ENCODE measurements at places on chromosomes 12 and 14.

GRCh38 chr14:93090826-93091555 is 24.7 kb downstream of the ITPK1 start:
- no peak for DNase-seq

GRCh38 chr14:75979071-75979571 is 2.7 kb downstream of the TGFB3 start:
- DNase-seq: no peak

GRCh38 chr12:94304566-94305061 is 155.1 kb downstream of the CEP83 start:
- no peak for DNase-seq

DNA sequence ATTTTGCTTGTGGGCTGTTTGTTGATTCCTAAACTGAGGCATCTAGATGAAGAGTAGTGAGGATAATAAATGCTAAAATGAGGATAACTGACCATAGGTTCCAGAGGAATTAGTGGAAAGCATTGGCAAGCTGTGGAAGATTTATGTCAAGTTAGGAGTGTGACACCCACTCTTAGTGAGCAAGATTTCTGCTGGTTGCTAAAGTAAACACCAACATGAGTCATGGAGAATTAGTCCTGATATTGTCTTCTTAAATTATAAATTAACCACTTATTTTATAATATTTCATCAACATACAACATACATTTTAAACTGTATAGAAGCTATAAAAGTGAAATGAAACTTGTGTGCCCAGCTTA is 328.2 kb downstream of the RPL10L start:
- no peak for DNase-seq

- no peak for DNase-seq
These were observed 4.5 kb upstream of the SLC7A8 start for GRCh38 chr14:23187925-23188324.

- DNase-seq: no peak
These were observed 36.6 kb downstream of the DCAF4 start for GRCh38 chr14:72962829-72963312.

DNA sequence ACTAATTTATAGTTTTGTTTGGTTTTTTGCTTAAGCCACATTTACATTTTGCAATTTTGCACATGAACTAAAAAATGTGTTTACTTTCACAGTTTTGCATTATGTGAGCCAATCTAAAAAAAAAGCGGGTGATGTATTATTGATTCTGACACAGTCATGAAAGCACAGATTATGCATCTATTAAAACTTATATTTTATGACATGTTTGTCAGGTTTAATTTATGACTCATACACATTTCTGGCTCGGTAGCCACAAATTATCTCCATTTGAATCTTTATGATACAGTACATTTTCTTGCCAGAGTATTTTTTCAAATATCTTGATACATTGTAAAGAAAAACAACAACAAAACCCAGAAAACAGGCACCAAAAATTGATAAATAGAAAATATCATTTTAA is 280.4 kb upstream of the GRIP1 start:
- DNase-seq: no peak

DNA sequence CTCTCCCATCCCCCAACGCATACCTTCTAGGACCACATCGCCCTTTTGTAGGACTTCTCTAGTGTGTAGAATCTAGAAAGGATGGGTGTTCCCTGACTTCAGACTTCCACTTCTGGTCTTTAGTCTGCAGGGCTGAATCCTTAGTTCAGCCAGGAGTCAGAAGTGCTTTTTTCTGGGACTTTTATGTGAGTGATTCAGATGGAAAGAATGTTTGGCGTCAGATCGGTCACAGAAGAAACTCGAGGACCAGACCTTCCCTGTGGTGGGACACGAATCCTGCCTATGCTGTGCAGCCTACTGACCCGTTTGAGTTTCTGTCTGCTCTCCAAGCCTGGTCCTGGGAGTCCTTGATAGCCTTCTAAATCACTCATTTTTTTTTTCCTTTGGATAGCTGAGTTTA is 165.4 kb upstream of the SSTR1 start:
- no peak for DNase-seq

- DNase-seq: no peak
These were observed 70.6 kb upstream of the ARHGAP5 start for GRCh38 chr14:32006263-32007110.

GRCh38 chr12:46244997-46245396 is 23.8 kb downstream of the SLC38A1 start:
- DNase-seq: no peak

GRCh38 chr14:58560208-58560607 is 77.6 kb upstream of the DACT1 start:
- no peak for DNase-seq

DNA sequence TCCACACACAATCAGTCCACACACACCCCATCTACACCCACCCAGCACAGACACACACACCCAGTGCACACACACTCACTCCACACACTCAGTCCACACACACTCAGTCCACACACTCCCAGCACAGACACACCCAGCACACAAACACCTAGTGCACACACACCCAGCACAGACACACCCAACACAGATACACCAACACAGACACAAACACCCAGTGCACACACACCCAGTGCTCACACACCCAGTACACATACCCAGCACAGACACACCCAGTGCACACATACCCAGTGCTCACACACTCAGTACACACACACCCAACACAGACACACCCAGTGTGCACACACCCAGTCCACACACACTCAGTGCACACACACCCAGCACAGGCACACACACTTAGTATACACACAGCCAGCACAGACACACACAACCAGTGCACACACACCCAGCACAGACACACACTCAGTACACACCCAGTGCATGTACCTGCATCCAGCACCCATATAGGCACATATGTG is 63.8 kb downstream of the ADGRD1 start:
- no peak for DNase-seq

DNA sequence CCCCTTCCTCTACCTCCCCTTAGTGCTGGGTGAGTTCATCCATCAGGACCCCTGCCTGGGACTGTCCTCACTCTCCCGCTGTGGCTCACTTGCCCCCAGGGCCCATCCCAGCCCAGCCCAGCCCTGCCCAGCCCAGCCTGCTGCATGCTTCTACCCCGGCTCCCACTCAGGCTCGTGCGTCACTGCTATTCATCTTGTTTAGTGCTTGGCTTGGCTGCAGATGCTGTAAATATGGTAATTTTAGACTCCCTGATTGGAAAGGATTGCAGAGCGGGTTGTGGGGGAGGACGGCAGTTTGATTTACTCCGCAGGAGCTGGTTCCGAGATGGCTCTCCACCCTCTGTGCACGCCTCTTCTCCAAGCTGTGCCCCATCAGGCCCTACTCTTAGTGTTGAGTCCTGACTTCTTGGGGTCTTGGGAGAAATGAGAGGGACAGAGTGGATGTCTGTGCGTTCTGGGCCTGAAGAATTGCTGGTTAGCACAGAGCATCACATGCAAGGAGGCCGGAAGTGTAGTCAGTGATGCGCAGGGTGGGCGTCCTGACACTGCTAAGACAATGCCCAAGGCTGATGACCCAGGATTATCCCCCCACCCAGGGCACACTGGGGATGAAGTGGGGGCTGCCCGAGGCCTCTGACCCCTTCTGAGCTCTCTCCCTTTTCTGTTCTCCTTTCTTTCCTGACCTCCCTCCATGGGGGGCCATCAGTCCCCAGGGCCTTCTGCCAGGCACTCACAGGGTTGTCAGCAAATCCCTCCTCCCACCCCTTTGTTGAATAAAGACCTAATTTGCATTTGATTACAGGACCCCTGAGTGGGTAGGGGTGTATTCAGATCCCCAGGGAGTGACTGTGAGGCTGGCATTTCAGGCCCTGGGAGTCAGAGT is 244.4 kb downstream of the ZFP36L1 start:
- DNase-seq: no peak

DNA sequence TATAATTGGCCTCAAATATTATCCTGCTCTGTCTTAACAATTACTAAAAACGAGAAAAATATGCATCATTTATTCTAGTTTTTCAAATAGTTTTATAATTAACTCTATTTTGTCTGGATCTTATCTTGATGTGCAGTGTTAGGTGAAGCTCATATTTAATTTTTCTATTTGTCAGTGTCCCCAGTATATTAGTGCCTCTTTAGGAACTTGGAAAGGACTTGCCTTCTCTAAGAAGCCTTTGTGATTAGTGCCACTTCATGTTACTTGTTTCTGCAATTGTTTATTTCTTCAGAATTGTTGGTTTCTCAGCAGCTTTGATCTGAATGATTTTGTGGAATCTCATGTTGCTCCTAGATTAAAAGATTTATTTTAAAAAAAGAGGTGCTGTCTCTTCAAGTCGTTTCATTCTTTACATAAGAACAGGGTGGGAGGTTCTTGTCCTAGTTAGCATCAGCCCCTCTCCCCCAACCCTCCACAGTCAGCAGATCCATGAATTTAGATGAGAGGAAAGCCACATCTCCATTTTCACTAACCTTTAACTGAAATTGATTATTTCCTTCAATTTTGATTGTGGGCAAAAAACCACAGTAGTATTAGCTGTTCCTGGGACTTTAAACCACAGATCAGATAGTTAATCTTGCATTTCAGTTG is 434.4 kb downstream of the RAD51B start:
- no peak for DNase-seq

DNA sequence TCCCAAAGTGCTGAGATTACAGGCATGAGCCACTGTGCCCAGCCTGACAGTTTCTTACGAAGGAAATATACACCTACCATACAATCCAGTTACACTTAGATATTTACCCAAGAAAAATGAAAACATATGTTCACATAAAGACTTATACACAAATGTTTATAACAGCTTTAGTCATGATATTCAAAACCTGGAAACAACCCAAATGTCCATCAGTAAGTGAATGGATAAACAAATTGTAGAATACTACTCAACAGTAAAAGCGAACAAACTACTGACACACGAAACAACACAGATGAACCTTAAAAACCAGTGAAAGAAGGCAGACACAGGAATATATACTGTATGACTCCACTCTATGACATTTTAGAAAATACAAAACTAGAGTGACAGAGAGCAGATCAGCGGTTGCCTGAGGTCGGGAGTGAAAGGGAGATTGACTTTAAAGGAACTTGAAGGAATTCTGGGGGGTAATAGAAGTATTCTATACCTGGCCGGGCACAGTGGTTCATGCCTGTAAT is 83.6 kb downstream of the SPRING1 start:
- no peak for DNase-seq

- no peak for DNase-seq
These were observed 421 bp upstream of the RBMS2 start for GRCh38 chr12:56521209-56521589.

DNA sequence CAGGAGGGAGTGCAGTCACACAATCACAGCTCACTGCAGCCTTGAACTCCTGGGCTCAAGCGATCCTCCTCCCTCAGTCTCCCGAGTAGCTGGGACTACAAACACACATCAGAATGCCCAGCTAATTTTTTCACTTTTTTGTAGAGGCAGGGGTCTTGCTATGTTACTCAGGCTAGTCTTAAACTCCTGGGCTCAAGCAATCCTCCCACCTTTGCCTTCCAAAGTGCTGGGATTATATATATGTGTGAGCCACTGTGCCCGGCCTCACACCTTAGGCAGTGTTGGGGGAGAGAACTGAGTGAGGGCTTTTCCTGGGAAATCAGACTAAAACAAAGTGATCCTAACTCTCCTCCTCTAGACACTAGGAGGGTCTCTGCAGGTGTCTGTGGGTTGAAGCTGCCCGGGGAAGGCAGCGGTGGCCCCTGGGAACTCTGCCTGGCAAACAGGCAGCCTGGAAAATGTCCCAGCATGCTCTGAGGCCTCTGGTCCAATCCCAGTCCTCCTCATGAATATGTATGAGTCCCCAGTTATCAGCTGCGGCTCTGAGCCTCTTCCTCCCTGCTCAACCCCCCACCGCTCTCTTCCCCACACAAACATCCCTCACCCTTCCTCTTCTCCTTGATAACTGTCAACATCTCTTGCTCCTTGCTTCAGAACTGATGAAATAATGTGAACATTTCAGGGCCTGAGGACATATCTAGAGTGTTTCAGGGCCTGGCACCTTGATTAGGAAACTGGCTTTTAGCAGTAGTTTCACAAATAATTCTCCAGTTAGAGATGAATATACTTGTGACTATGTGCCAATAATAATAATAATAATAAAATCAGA is 7.9 kb upstream of the NAA25 start:
- peak; percentile 77 for DNase-seq

DNA sequence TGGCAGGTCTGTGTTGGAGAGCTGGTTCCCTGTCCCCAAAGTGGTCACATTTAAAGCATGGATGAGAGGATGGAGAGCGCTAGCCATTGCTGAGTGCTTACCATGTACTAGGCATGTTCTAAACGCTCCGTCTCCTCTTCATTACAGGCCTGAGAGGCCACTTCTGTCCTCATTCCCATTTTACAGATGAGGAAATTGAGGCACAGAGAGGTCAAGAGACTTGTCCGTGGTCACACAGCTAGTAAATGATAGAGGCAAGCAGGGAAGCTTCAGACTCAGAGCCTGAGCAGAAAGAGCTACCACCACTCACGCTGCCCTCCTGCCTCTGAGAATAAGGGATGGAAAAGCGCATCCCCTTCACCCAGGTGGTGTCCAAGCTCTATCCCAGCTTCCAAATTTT is 64.3 kb downstream of the SLC25A47 start:
- no peak for DNase-seq

- no peak for DNase-seq
These were observed 34.9 kb downstream of the RERGL start for GRCh38 chr12:18054925-18055619.

GRCh38 chr14:59905188-59905587 is 14.8 kb upstream of the LRRC9 start:
- no peak for DNase-seq

DNA sequence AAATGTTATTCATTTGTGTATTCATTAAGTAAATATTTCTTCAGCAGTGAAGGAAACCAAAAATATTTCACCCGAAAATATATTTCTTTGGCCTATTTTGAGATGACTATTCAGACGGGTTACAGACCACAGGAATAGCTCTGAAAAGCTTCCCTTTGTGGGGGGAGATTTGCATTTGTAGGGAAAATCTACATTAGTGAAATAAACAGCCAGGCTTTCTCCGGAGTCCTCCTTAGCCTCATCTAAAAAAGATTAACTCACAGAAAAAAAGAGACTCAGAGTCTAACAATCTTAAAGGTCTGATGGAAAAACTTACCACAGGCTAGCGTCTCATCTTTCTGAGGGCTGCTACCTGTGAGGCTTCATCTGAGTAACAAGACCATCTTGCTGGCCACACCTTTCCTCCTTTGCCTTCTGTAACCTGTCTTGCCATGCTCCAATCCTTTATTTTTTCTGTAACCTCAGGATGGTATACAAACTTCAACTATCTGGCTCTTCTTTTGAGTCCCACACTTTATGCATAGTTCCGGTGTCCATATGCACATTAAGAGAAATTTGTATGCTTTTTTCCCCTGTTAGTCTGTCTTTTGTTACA is 100.7 kb downstream of the CNTN1 start:
- no peak for DNase-seq

GRCh38 chr12:1579651-1580435 is 14.5 kb downstream of the FBXL14 start:
- DNase-seq: no peak
